ENCODE measurements at places on chromosomes 3 and 15. TPM values are rescaled to one million over a fixed set of nuclear protein-coding genes. Genes with fewer than 3 reads are reported as not detected.

The FBXO40 gene
- not detected for polyA plus RNA-seq

DNA sequence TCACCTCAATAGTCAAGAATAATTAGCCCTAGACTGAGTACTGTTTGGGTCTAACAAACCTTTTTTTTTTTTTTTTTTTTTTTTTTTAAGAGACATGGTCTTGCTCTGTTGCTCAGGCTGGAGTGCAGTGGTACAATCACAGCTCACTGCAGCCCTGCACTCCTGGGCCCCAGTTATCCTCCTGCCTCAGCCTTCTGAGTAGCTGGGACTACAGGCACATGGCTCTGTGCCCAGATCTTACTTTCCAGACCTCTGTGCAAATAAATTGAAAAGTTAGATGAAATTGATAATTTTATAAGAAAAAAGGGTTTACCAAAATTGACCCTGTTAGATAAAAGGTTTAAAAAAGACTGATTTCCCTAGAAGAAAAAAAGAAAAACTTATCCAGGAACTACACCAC is 79.0 kb downstream of the NR2E3 start:
- no peak for DNase-seq

The GRIP2 gene
- 0.01 TPM for polyA plus RNA-seq

GRCh38 chr3:165156757-165157420 is 39.3 kb downstream of the SLITRK3 start:
- no peak for DNase-seq

The SYNM gene
- 0.31 TPM for polyA plus RNA-seq

- no peak for DNase-seq
These were observed 931.6 kb downstream of the OTOL1 start for GRCh38 chr3:162428192-162428591.

GRCh38 chr3:37945807-37946530 is 44.6 kb upstream of the VILL start:
- peak; percentile 99 for DNase-seq

DNA sequence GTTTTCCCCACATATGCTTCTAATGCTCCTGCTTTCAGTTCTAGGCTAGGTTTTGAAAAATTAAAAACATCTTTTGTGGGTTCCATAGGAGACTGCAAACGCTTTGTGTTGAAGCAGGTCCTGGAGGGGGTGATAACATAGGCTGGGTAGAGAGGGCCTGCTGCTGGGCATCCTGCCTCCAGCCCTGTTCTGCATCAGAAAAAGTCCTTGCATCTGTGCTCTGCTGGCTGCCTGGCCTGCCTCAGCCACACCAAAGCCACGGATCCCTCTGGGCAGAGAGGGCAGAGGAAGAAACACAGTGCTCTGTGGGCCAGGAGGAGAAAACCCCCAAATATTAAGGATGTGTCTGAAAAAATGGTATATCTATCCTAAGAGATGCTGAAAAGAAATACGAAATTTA is 3.9 kb upstream of the ARPP21 start:
- no peak for DNase-seq

GRCh38 chr15:38689522-38689921 is 124.9 kb upstream of the RASGRP1 start:
- no peak for DNase-seq

DNA sequence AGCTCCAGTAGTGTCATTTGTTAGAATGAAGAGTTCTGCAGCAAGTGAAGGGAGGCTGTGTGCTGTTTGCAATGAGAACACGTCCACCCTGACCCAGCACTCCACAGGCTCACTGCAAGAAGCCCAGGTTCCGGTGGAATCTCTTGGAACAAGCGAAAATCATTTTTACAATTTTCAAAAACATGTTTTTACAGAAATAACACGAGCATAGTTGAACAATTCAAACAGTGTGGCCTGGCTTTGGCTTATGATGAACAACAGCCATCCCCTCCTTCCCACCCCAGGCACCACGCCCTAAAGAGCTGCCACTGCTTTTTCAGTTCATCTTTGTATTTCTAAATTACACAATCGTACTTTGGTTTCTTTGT is 59.5 kb upstream of the KY start:
- no peak for DNase-seq

DNA sequence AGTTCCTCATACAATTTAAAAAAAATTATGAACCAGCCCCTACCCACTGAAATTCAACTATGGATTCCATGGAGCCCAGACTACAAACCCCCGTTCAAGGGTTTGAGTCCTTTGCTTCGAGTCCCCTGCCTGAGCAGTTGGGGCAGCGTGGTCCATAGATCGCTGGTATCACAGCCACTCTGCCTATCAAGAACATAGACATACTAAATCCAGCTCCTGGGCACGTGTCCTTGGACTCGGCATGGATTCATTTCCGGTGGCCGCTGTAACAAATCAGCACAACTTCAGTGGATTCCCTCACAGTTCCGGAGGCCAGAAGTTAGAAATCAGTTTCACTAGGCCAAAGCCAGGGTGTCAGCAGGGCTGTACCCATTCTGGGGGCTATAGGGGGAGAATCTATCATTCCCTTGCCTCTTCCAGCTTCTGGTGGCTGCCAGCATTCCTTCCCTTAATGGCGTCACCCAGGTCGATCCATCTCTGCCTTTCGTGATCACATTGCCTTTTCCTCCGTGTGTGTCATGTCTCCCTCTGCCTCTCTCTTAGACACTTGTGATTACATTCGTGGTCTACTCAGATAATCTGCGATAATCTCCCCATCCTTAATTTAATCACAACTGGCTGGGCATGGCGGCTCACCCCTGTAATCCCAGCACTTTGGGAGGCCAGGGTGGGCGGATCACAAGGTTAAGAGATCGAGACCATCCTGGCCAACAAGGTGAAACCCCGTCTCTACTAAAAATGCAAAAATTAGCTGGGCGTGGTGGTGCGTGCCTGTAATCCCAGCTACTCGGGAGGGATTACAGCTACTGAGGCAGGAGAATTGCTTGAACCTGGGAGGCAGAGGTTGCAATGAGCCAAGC is 4.6 kb upstream of the TMEM44 start:
- no peak for DNase-seq

DNA sequence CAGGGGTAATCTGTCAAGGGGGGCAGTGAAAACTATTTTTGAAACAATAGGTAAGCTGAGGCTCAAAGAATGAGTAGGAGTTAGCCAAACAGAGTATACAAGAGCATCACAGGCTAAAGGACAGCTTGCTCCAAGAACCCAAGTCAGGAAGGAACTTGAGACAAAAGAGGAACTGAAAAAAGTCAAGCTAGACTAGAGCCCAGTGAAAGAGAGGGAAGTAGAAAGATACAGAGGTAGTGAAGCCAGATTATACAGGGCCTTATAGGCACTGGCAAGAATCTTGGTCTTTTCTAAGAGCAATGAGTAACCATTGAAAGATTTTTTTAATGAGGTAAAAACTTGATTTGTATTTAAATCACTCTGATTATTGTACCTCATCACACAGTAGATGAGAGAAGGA is 69.9 kb downstream of the FILIP1L start:
- DNase-seq, result no peak

GRCh38 chr3:156149876-156150275 is 29.5 kb downstream of the KCNAB1 start:
- DNase-seq, result no peak

GRCh38 chr15:80982205-80982604 is 7.4 kb downstream of the MESD start:
- no peak for DNase-seq

DNA sequence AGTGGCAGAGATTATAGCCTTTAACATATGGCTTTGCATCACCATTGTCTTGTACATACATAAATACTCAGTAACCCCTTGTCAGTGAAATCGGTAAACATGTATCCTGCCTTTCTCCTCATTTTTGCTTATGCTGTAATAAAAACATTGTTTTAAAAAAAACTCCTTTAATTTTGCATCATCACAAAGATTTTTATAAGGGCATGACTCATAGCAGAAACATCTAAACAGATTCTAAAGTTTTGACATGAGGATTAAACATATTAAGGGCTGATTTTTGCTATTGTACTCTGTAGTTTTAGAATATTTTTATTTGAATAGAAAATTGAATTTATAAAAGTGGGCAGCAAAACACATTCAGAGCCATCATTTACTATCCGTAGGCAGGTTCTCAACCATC is 275.9 kb downstream of the ZIC4 start:
- DNase-seq, result no peak
